AG08395 (cell line): ENCODE measurements at places on chromosomes 4 and X.
A peak's percentile ranks its signal among the peaks of the same experiment; 100 is the strongest.

DNA sequence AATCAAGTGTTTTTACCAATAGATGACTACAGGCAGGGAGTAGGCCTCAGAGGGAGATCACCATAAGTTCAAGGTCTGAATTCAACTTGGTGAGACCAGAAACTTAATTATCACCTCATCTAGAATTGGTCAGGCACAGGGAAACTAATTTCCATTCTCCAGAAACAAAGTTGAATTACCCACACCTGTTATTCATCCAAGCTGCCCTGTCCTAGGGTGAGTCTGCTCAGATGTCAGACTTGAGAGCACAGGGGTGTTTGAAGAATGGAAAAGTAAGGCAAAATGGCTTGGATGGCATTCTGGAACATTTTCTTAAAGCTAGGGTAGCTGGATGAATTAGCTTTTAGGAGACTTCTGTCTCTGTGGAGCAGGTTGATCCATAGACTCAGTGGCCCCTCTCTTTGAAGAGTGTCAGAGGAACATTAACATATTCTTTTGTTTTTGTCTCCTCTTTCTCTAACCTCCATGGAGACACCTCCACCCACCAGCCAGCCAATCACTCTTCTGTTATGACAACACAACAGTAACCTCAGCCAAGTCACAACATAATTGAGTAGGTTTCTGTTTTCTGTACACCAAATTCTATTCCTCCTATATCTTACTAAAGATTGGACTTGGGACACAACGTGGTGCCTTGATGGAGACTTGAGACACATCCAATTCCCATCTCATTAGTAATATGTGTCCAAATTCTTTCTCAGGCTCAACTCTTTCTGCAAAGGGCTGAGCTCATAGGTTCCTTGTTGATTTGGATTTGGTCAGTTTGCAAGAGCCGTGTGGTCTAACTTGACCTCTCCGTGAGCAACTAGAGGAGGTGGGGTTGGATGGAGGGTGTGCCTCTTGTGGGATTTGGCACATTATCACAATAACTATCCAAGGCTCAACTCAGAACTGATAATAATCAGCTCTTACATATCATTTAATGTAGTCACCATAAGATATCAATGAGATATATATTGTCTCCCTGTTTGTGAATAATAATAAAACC, 45.1 kb downstream of the VSIG4 start:
- DNase-seq = no peak

GRCh38 chrX:41412261-41413081, 34.7 kb upstream of the NYX start:
- DNase-seq = no peak

- no peak for DNase-seq
These were observed at the start of gene NSUN7 for GRCh38 chr4:40749717-40750460. TSS of gene NSUN7 (plus strand) at chr4:40749955. CDS start at chr4:40750694, 739 bp downstream.

GRCh38 chrX:64427281-64427680, 32.0 kb upstream of the MTMR8 start:
- DNase-seq = no peak

GRCh38 chr4:54274795-54275665, 45.9 kb downstream of the PDGFRA start:
- peak; percentile 36 for DNase-seq

DNA sequence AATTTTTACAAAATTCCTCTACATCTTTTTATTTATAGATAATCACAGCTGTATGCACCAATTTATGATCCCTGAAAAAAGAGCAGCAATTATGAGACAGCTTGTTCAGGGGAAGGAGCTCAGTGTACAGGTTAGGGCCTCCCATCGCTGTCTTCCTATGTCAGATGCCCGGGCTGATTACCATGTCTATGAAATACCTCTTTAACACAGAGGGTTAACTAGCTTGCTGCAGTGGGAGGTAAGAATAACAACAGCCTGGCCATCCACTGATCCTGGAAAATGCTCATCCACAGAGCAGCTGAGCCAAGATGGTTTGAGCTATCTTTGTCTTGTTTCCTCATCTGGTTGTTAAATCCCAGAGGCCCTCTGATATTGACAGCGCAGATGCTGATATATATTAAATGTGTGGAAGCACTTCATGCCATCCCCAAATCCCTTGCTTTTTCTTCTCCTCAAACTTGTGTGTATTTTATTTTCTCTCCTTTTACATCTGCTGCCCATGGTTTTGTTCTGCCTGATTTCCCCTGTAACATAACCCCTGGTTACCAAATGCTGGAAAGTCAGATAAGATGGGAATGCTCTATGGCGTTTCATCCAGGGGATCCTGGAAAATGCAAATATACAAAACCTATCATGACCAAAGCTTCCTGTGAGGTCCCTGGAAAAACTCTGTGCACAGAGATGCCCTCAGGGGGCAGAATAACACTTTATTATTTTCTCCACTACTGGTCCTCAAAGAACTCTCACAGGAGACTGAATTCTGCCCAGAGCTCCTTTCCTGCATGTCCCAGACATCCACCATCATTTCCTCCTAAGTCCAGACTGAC, 85.8 kb upstream of the PUDP start:
- peak; percentile 7 for DNase-seq

DNA sequence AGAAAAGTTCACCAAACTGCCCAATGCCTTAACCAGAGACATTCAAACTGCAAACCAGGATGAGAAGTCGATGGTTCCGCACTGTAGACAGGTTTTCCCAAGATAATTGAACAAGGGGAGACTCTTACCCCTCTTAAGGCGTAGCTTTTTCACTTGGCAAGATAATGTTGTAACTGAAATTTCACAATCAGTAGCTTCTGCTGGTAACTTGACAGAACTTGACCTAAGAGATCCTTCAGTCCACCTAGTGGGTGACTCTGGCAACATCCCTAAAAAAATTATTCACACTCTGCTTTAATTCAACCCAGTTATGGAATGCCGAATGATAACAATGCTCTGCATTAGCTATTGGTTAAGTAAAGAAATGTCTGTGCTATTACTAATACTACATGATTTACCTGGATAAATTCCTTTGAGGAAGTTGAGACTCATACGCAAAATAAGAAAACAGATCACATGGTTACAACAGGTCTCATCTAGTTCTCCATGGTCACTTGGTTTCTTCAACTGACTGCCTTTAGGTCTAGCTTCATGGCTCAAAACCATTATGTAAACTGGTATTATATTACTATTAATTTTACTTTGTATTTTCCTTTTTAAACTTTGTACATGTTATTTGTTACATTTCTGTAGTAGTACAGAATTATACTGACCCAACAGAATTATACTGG, 9.1 kb downstream of the ELF2 start:
- peak; percentile 65 for DNase-seq

DNA sequence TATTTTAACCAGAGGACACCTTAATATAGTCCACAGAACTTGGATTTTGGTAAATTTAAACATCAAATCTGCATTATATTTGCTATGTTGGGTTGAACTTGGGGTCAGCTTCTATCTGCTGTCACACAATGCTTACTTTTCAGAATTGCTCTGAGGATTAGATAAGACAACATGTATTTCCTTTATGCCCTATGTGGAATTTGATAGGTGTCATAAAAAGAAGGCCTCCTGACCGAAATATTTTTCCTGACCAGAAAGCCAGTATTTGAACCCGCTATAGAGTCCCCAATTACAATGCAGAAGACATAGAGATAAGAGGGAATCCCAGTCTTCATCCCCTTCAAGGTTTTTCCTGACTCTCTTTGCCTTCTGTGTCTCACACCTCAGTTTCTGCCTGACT, 4.1 kb downstream of the MTTP start:
- DNase-seq = no peak

DNA sequence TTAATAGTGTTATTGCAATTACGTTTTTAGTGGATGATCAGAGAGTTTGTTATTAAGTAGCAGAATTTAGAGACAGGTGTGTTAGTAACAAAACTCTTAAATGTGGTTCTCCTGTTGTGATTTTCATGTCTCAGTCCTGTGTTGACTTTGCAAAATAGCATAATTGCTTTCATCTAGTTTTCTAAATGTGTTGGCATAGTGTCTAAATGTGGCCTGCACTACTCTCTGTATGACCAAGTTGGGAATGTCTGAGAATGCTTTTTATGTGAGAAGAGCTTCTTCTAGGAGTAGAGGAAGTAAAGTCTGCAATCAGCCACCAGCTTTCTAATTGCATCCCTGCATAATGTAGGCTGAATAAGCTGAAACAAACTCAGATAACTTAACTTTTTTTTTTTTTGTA, 158.6 kb upstream of the FAT1 start:
- no peak for DNase-seq

GRCh38 chr4:26842911-26843310, 17.7 kb upstream of the STIM2 start:
- no peak for DNase-seq

DNA sequence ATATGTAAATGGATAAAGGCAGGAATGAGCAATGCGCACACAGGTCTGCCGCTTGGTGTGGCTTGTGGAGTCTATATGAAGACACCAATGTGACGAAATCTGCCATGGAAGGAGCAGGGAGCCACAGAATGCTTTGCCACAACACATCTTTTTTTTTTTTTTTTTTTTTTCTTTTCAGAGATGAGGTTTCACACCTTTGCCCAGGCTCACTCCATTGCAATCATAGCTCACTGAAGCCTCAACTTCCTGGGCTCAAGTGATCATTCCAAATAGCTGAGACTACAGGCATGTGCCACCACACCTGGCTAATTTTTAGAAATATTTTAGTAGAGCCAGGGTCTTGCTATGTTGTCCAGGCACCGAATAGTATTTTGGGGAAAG, 17.4 kb upstream of the SLC34A2 start:
- DNase-seq = no peak

DNA sequence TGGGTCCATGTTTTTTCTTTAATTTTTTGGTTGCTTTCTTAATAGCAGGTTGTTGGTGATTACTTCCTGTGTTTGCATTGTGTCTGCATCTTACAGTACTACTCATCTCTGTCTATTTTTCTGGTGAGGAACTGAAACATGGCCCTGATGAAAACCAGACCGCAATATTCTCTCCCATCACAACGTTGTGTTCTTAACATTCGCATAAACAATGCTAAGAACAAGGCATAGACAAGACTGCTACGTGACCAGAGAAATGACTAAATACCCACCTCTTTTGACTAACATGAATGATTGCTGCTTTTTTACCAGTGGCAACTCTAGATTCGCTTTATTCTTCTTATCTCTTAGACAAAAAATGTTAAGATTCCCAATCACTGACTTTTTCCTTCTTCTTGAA, 179.1 kb downstream of the GC start:
- no peak for DNase-seq

GRCh38 chrX:72477781-72478181, 94.9 kb downstream of the HDAC8 start:
- peak; percentile 3 for DNase-seq

DNA sequence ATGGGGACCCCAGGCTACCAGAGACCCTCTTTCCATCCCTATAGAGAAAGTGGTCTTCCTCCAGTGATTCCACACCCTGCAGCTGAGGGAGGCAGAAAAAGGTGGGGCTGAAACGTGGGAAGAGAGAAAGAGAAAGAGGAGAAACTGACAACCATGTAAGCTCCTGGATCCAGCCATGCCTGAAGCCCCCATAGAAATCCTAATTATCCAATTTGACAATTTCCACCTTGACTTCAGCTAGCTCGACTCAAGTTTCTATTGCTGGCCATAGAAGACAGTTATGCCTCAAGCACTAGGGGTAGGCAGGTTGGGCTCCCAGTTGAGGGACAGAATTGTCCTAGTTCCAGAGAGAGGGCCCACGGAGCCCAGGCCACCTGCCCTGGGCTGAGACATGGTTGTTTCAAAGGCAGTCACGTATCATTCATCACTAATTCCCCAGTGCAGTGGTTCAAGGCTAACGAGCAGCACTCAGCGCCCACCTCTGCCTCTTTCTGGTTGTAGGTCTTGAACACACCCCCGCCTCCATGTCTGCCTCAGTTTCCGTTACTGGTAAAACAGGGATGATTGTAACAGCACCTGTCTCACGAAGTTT, 39.8 kb upstream of the ASMTL start:
- DNase-seq = no peak

GRCh38 chr4:107692202-107692601, 27.8 kb downstream of the PAPSS1 start:
- DNase-seq = no peak

GRCh38 chrX:23732704-23733103, 10.4 kb downstream of the ACOT9 start:
- no peak for DNase-seq

DNA sequence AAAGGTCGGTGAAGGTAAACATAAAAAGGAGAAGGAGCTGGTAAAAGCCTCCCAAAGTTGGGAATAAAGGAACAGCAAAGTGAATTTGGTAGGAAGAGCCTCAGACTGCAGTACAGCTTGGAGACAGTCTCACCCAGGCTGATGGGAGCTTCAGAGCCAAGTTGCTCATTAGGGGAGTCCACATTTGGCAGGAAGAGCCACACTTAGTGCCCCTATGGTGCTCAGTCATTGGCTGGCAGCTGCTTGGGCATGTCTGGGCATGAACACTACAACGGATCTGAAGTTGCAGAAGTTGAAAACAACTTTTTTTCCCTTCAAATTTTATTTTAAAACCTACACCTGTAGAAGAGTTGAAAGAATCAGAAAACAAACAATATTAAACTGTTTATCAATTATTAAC, 2497.3 kb downstream of the ARAP2 start:
- peak; percentile 2 for DNase-seq

DNA sequence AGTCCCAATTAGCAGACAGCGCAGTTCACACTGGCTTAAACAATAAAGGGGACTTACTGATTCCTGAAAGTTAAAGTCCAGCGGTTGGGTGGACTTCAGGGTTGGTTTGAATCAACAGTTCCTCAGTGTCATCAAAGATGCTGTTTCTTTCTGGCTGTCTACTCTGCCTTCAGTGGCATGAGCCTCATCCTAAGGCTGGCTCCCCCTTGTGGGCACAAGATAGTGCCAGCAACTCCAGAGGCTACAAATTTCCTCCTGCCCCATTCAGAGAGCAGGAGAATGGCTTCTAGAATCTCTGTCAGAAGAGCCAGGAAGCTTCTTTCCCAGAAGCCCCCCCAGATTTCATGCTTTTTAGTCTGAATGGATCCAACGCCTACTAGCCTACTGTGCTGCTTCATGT, 82.4 kb upstream of the MTM1 start:
- DNase-seq = peak; percentile 40

DNA sequence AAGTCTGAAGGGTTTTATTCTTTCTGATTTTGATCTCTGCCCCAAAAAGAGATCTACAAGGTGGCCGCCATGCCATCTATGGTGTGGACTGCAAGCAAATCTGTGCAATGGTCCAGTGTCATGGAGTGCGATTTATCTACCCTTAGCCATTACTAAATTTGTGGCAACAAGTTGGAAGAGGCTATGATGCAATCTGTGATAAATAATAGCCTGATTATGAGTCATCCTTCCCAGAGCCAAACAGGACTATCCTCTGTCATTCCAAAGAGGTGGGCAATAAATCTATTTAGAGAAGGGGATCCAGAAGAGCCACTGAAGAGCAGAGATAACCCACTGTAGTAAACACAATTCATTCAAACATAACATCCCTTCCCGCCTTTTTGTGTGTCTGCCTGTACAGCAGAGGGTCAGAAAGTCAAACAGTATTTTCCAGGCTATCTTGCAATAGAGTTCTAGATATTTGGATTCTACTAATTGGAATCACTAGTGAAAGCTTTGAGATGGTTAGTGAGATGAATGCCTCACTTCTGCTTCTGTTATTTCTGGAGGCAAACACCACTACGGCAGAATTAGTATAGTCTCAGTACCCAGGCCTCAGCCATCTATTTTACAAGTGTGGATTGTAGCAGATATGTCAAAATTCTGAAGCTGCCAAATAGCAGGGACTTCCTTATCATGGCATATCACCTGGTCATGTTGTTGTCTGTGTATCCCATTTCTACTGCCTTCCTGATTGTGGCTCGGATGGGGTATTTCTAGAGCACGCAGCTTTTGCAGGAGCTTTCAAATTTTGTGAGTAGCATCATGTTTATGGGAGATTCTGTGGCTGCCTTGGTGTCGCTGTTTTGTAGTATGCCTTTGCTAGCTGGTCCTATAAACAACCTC, 192.0 kb downstream of the SMIM20 start:
- peak; percentile 33 for DNase-seq

GRCh38 chr4:34432706-34433105, 1811.6 kb downstream of the ARAP2 start:
- no peak for DNase-seq
